ENCODE measurements at places on chromosomes 11 and 22. TPM values are rescaled to one million over a fixed set of nuclear protein-coding genes. Genes with fewer than 3 reads are reported as not detected.

BIRC3 gene
- total RNA-seq: 0.29 TPM

ENDOD1 gene
- total RNA-seq: 2.7 TPM

GRCh38 chr11:10584071-10584501, 15.6 kb upstream of the LYVE1 start:
- peaks cover 4% of the 10 kb centered on the region for H3K27me3 ChIP-seq
- H3K27ac ChIP-seq: no peak overlapping the region
- H3K36me3 ChIP-seq: peaks cover 2% of the 10 kb centered on the region
- no peak overlapping the region for H3K4me3 ChIP-seq

DNA sequence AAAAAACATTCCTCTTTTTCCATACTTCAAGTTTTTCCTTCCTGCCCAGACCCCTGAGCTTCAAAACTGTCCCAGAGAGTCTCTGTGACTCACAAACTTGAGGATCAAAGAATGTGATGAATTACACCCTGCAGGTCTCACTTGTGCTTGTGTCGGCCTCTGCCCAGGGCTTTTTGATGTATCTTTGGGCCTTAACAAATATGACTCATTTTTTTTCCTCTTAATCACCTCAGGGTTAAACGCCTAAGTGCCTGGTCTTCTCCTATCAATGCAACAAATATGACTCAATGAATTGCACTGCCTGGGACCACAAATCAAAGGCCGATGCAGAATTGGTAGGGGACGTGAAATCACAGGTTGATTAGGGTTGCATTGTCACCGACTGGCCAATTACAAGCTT, 267.7 kb downstream of the LARGE1 start:
- peaks cover 26% of the 10 kb centered on the region for H3K4me1 ChIP-seq
- H3K36me3 ChIP-seq: peaks cover 55% of the 10 kb centered on the region
- no peak for DNase-seq
- no peak overlapping the region for H3K4me3 ChIP-seq
- no peak overlapping the region for H3K27ac ChIP-seq
- H3K27me3 ChIP-seq: no peaks in the 10 kb centered on the region
